ENCODE measurements at places on chromosomes 4 and X. TPM values are rescaled to one million over a fixed set of nuclear protein-coding genes. Genes with fewer than 3 reads are reported as not detected.
A peak's percentile ranks its signal among the peaks of the same experiment; 100 is the strongest.

UGT2B10 gene
- total RNA-seq = not detected

DNA sequence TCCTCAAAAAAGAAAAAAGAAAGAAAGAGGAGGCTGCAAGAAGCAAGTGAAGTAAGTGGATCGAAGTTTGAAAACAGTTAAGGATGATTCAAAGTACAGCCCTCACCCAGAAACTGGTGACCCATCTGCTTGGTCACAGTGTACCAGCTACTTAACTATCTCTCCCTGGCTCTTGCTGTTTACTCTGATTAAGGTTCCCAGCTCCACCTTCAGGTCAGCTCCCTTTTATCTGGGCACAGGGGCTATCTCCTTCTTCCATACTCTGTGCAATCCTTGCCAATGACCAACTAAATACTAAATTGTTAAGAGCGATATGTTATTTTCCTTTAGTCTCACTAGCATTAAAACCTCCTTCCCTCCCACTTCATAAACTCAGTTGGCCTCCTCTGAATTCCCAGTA lies 81.5 kb upstream of the SMIM10 start:
- peak; percentile 51 for DNase-seq

TRIML2 gene
- 49.9 TPM for total RNA-seq

PRDM8 gene
- total RNA-seq = 0.07 TPM

DNA sequence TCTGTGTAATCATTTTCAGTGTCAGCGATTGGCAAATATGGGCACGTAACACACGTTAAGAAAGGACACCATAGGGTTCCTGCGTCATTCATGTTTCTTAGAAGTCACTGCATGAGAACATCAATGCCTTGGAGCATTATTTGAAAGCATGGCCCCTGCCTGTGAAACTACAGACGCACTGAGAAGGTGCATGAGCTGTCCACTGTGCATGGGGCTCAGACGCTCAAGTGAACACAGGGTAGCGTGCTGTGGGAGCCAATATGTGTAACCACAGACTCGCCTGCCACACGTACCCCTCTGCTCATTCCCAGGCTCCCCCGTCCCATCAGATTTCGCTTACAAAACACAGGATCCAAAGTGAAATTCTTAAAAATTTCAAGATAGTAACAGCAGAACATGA lies 6.5 kb downstream of the PPP2R2C start:
- peak; percentile 5 for DNase-seq

ARHGAP6 gene
- total RNA-seq = 2.0 TPM

DNA sequence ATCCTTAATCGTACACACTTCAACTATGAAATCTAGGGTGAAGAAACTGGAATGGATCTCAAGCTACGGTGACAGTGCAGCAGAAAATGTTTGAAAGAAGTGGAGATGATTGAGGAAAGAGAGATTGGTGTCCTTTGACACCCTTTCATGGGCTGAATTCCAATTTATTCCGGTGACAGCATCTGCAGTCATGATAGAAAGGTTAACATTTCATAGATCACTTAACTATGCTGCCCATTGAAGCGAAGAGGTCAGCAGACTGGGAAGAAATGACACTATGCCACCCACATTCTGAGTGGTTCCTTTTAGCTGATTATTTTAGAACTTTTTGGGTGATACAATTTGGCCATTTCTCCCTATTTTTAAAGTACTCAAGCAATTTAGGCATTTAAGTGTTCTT lies 82.3 kb downstream of the DNAAF6 start:
- no peak for DNase-seq

GALNTL6 gene
- total RNA-seq = 0.24 TPM

EVC gene
- 4.5 TPM for total RNA-seq

Data from H7 (cell line).